ENCODE measurements at places on chromosomes 2 and 18. TPM values are rescaled to one million over a fixed set of nuclear protein-coding genes. Genes with fewer than 3 reads are reported as not detected.

DNA sequence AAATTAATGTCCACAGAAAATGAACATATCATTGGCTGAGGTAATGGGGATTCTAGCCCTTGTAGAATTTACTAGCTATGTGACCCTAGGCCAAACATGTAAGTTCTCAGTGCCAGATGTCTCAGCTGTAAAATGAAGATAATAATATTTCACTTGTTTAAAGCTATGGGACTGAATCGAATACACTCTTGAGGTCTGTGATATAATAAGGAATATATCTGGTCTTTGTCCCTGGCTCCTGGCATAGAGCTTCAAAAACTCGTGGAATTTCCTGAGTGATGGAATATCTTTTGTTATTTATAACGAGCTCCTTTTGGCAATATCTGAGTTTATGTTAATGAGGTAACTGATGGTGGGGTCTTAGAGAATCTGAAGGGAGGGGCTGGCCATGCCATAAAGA, 201.4 kb upstream of the CYP26B1 start:
- no peak overlapping the region for H3K27ac ChIP-seq
- H3K4me1 ChIP-seq, result no peaks in the 10 kb centered on the region
- DNase-seq, result no peak
- H3K36me3 ChIP-seq, result no peaks in the 10 kb centered on the region
- H3K4me3 ChIP-seq, result no peak overlapping the region

GRCh38 chr2:137842430-137842829, 121.8 kb upstream of the HNMT start:
- no peaks in the 10 kb centered on the region for H3K36me3 ChIP-seq
- H3K27ac ChIP-seq, result no peak overlapping the region
- no peaks in the 10 kb centered on the region for H3K4me1 ChIP-seq

GRCh38 chr2:12728221-12728777, 11.6 kb downstream of the TRIB2 start:
- H3K27me3 ChIP-seq, result peaks cover 1% of the 10 kb centered on the region
- H3K4me1 ChIP-seq, result peaks cover 31% of the 10 kb centered on the region
- H3K27ac ChIP-seq, result no peak overlapping the region
- peaks cover 64% of the 10 kb centered on the region for H3K36me3 ChIP-seq
- no peak for DNase-seq
- H3K4me3 ChIP-seq, result no peak overlapping the region

DNA sequence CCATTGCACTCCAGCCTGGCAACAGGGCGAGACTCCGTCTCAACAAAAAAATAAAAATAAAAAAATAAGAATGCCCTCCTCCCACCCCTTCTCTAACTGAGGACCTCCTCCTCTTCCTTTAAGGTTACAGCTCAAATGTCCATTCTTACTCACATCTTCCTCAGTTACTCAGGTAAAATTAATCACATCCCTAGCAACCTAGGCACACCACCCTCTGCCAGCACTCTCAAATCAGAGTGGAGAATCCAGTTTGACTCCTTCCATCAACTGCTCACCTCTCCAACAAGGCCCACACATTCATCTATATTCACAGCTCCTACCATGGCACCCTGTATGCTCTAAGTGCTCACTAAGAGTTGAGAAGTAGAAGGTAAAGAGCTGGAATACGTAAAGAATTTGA, 254.3 kb downstream of the ZEB2 start:
- H3K36me3 ChIP-seq, result no peaks in the 10 kb centered on the region
- H3K4me1 ChIP-seq, result no peaks in the 10 kb centered on the region
- H3K27me3 ChIP-seq, result no peaks in the 10 kb centered on the region
- no peak for DNase-seq

DNA sequence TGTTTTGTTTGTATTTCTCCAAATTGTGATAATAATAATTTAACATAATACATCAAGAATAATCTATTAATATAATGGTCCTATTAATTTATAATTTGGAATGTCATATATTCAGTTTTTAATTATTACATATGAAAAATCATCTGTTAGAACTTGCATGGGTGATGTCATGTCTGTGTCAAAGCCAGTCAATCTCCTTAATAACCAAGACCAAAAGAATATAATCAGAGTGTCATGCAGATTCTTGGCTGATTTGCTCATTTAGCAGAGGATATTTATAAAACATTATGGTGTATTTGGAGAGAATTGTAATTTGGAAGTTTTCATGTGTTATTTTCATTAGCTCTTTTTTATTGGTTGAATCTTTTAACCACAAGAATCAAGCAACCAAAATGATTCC, 96.4 kb downstream of the PIK3C3 start:
- peaks cover 6% of the 10 kb centered on the region for H3K36me3 ChIP-seq
- H3K27me3 ChIP-seq, result no peaks in the 10 kb centered on the region
- peaks cover 68% of the 10 kb centered on the region for H3K4me1 ChIP-seq
- no peak overlapping the region for H3K4me3 ChIP-seq
- no peak overlapping the region for H3K27ac ChIP-seq

DNA sequence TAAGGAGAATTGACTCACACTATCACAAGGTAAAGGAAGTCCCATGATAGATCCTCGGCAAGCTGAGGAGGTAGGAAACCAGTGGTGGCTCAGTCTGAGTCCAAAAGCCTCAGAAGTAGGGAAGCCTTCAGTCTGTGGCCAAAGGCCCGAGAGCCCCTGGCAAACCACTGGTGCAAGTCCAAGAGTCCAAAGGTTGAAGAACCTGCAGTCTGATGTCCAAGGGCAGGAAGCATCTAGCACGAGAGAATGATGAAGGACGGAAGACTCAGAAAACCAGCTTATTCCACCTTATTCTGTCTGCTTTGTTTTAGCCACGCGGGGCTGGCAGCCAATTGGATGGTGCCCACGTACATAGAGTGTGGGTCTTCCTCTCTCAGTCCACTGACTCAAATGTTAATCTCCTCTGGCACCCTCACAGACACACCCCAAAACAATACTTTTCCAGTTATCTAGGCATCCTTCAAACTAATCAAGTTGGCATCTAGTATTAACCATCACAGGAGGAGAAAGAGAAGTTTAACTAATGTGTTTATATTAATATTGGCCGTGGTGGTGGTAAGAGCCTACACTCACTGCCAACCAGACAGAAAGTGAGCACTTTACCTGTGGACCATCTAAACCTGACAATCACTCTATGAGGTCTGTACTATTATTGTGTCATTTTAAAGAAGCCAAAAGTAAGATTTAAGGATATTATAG, 8.1 kb upstream of the TRIB2 start:
- DNase-seq, result no peak
- peaks cover 5% of the 10 kb centered on the region for H3K4me1 ChIP-seq
- no peak overlapping the region for H3K4me3 ChIP-seq
- no peaks in the 10 kb centered on the region for H3K36me3 ChIP-seq
- H3K27ac ChIP-seq, result no peak overlapping the region

- H3K27ac ChIP-seq, result no peak overlapping the region
- H3K4me3 ChIP-seq, result peak overlapping the region; percentile 78
- peaks cover 18% of the 10 kb centered on the region for H3K27me3 ChIP-seq
- no peaks in the 10 kb centered on the region for H3K36me3 ChIP-seq
- no peak for DNase-seq
- peaks cover 35% of the 10 kb centered on the region for H3K4me1 ChIP-seq
Measured at GRCh38 chr2:148814860-148815419, 60.1 kb upstream of the KIF5C start.

DNA sequence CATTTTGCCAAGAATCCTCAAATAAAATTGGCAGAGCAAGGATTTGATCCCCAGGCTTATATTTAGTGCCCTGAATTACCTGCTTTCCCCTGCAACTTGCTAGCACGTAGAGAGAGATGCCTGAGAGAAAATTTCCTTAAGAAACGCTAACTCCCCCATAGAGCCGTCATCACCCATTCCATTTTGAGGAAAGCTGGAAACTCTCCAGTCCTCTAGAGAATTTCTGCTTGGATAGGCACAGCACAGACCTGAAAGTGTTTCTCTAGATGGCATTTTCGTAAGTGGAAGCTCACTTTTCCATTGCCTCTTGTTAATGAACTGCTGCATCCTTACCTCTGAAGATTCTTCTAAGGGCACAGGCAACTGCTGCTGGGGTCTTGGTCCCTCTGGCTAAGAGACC, 277.8 kb upstream of the SIX2 start:
- no peak for DNase-seq
- no peaks in the 10 kb centered on the region for H3K36me3 ChIP-seq
- no peaks in the 10 kb centered on the region for H3K4me1 ChIP-seq
- no peak overlapping the region for H3K4me3 ChIP-seq

DNA sequence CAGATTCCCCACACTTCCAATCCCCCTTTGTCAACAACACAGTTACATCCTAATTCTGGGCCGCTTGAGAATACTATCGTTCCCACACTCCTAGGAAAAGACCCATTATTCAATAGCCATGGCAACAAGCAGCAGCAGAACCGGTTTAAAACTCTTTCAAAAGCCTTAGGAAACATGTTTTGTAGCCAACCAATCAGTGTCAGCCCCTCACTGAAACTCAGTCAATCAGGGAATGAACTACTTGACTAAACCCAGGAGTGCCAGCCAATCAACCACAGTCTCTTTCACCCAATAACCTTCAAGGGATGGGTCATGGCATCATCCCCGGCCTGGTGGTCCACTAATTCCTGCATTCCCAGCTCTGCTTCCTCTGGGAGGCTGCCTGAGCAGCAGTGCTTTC, 204.8 kb upstream of the HS6ST1 start:
- H3K27me3 ChIP-seq, result peaks cover 22% of the 10 kb centered on the region
- H3K4me1 ChIP-seq, result no peaks in the 10 kb centered on the region
- no peaks in the 10 kb centered on the region for H3K36me3 ChIP-seq

GRCh38 chr2:239561446-239562001, 160.7 kb upstream of the HDAC4 start:
- no peaks in the 10 kb centered on the region for H3K4me1 ChIP-seq
- DNase-seq, result no peak
- H3K27ac ChIP-seq, result no peak overlapping the region
- peaks cover 8% of the 10 kb centered on the region for H3K27me3 ChIP-seq
- H3K4me3 ChIP-seq, result no peak overlapping the region

The C2orf92 gene
- 0.88 TPM for total RNA-seq

The RAB27B gene
- 0.34 TPM for total RNA-seq

The TXNDC2 gene
- 0.07 TPM for total RNA-seq

The CD28 gene
- total RNA-seq, result not detected

All from HFFc6 (cell line).